HS-27A (cell line): ENCODE measurements at places on chromosomes 13 and 19.
A peak's percentile ranks its signal among the peaks of the same experiment; 100 is the strongest.

GRCh38 chr13:80164462-80164861 lies 176.5 kb downstream of the SPRY2 start:
- no peak for DNase-seq

DNA sequence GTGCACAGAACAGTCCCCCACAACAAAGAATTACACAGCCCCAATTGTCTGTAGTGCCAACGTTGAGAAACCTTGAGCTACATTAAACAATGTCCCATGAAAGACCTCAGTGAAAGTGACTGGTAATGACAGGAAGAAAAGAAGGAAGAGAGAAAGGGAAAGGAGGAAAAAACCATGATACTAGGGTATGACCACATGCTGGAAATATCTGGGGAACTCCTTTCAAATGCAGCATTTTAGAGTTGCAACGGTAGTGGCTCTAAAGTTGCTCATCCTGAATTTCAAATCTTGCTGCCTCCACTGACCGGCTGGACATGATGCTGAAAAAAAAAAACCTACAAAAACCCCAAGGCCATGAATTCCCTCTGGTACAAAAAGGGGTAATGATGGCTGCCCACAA lies 26.5 kb downstream of the FPR3 start:
- no peak for DNase-seq

DNA sequence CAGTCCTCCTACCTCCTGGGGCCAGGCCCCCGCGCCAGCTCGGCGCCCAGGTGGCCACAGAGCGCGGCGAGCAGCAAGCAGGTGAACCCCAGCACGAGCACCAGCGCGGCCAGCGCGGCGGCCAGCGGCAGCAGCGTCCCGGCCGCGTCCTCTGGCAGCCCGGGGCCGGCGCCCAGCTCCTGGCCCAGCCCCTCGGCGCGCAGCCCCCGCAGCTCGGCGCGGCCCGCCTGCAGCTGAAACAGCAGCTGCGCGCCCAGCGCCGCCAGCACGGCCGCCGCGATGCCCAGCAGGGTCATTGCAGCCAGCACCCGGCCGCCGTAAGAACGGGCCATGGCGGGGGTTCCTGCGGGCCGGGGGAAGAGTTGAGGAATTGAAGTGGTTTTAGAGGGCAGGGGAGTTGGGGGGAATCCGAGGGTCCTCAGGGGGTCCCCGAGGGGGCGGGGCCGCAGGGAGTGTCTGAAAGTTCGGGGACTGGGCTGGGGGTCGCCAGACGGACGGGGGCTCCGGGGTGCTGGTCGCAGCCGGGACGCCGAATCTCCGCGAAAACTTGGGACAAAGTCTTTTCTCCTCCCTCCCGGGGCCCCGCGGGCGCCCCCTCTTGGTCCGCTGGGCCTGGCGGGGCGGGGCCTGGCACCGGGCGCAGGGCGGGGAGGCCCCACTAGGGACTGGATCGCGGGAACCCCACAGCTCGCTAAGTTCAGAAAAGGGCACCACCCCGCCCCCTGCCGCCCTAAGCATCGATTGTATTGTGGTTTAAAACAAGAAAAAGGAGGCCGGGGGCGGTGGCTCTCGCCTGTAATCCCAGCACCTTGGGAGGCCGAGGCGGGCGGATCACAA lies at the start of gene TMEM221:
TSS of gene TMEM221 (minus strand) at position 538 of the 837 bp plus-strand sequence. CDS start at position 332, 206 bp downstream.
- no peak for DNase-seq

DNA sequence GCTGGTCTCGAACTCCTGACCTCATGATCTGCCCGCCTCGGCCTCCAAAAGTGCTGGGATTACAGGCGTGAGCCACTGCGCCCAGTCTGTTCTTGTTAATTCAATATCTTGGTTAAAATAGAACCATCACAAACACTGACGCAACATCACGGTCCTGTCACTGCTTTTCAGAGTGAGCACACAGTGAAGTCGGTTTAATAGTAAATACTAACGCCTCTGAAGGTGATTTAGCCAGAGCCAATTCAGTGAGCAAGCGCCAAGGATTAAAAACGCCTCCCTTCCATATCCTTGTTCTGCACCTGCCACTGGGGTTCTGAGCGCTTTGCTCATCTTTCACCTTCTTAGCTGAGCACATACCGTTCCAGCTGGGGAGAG lies 30.3 kb downstream of the LAMP1 start:
- no peak for DNase-seq

- DNase-seq: no peak
Observed at GRCh38 chr13:95355494-95355893, 54.2 kb upstream of the ABCC4 start.

GRCh38 chr19:53909471-53910169 lies 542 bp downstream of the CACNG7 start:
- no peak for DNase-seq

DNA sequence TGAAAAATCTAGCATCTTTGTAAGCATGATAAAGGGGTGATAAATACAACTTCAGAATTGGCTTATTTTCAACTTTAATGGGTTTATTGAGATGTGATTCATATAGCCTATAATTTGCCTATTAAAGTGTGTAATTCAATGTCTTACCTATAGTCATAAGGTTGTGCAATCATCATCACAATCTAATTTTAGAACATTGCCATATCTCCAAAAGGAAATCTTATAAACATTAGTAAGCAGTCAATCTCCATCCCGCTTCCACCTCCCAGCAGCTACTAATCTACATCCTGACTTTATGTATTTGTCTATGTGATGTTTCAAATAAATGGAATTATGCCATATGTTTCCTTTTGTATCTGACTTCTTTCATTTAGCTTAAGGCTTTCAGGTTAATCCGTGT lies 145.2 kb upstream of the KLHL1 start:
- DNase-seq: no peak

DNA sequence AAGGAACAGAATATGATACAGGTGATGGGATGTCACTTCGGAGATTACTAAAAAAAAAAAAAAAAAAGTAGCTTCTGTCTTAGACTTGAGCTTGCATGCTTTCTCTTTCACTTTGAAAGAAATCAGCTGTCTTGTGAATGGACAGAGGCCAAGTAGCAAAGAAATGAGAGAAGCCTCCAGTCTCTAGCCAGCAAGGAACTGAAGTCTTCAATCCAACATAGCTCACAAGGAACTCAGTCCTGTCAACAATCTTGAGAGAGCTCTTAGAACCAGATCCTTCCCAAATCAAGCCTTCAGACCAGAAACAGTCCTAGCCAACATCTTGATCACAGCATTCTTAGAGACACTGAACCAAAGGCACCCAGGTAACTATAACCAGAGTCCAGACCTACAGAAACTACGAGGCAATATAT lies 7.7 kb downstream of the N4BP2L2 start:
- DNase-seq: no peak

DNA sequence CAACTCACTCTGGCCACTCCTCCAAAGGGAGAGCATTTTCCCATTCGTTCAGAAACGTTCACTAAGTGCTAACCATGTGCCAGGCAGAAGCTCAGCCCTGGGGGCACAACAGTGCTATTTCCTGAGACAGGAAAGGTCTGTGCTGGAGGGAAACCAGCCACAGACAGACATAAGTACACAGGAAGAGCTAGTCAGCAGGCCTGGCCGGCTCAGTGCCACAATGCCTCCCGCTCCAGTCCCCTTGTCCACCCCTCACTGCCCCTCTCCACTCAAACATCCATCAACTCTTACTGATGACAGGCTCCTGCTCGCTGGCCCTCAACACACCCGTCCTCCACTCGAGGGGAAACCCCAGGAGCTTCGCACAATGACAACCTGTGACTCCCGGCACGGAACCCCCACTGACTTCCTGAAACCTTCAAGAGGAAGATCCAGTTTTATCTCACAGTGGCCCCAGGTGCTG lies 11.3 kb upstream of the PLA2G4C start:
- DNase-seq: no peak

DNA sequence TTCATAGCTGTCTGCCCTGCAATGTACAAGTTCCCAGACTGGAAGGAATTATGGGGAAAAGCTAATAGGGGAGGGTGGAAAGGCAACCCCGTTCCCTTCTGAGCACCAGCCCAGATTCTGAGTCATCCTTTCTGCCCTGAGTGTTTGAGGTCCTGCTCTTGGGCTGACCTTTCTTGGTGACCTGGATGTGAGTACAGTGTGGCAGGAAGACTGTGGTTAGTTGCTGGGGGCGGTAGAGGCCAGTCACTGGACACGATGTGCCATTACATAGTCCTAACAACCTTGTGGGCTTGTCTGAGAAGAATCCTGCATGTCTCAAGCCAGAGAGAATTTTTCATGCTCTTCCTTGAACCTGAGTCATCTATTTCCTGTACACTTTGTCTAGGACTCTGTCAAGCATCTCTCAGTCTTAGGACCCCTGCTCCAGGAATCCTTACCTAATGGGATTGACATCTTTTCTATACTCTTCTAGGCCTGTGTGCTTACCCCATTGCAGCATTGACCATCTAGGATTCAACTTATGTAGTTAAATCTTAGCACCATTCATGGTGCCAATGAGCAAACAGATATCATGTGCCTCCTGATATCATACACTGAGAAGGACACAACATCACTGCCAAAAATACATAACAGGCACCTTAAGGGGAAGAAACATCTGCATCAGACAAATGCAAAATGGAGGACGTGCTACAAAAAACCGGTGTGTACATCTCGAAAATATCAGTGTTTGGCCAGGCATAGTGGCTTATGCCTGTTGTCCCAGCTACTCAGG lies 8.1 kb upstream of the ANGPTL4 start:
- DNase-seq: peak; percentile 87

- no peak for DNase-seq
Observed at GRCh38 chr19:54208784-54209057, 8.1 kb downstream of the RPS9 start.

DNA sequence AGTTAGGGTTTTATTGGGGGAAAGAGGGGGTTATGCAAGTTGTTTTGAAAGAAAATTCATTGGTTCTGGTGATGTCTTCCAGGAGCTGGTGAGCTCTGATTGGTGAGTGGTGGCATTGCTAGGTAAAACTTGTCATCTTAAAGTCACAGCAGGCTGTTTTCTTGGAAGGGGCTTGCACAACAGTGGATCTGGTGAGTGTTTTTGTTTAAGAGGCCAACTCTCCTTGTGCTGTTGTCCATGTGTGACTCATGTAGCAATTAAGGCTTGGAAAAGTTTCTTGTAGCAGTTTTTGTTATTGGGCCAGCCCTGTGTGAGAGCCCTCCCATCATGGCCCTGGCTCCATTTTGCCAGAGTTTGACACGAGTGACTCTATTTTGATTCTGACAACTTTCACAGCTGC lies 109.4 kb downstream of the RFC3 start:
- DNase-seq: no peak

DNA sequence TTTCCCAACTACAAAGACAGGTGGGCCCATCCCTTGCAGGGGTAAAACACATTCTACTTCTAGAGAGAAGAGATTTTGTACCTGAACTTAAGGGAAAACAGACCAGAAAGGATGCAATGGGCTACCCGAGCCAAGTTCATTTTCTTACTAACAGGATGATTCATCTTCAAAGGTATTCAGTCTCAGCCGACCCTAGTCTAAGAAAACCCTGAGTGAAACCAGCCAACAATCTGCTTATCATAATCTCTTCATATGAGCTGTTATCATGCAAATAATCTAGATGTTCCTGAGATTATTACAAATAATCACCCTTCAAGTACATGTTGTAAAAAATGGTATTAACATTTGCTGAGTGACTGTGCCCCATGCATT lies 15.6 kb downstream of the PABPC3 start:
- DNase-seq: no peak

DNA sequence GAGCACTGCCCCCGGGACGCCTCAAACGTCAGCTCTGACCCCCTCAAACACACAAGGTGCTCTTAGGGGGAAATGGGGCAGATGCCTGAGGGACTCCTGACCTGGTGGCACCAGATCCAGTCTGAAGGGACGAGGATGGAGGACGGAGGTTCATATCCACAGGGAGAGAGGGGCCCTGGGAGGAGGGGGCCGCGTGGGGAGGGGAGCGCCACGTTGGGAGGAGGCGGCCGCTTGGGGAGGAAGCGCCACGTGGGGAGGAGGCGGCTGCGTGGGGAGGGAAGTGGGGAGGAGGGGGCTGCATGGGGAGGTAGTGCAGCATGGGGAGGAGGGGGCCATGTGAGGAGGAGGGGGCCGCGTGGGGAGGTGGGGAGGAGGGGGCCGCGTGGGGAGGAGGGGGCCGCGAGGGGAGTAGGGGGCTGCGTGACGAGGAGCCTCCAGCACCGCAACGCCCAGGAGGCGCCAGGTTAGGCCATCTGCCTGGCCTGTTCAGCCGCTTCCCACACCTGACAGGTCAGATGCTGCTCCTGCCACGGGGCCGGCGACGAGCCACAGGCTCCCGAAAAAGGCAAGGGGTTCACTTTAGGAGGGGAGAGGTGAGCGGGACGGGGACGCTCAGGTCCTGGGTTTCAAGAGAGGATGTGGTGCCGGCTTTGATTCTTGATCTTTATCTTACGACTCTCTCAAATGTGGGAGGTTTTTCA lies 36.7 kb upstream of the C13orf46 start:
- no peak for DNase-seq

DNA sequence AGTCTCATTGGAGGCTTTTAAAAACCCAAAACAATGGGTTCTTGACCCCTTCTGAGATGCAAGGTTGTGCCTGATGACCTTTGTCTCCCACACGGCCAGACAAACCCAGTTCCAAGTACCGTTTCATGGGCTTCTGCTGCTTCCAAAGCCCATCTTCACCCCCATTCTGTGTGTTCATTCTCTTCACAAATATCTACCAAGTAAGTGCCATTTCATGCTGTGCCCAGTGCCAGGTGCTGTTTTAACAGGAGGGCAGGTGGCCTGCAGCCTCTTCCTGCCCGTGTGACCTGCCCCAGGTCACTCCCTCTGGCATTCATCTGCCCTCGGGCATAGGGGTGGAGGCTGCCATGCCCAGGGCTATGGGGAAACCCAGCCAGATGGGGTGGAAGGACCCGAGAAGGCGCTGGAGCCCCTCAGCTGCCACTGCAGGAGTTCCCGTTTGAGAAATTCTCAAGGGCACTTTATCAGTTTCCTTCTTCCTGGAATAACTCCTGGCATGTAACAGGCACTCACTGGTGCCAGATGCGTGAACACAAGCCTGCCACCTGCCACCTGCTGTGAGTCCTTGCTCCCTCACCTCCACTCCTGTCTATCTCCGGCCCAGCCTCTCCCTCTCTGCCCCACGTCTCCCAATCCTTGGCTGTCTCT lies 12.5 kb downstream of the CAPN12 start:
- no peak for DNase-seq

GRCh38 chr13:102812611-102813287 lies 13.8 kb downstream of the BIVM start:
- no peak for DNase-seq

- DNase-seq: no peak
Observed at GRCh38 chr19:50717026-50717723, 2.4 kb downstream of the SHANK1 start.

DNA sequence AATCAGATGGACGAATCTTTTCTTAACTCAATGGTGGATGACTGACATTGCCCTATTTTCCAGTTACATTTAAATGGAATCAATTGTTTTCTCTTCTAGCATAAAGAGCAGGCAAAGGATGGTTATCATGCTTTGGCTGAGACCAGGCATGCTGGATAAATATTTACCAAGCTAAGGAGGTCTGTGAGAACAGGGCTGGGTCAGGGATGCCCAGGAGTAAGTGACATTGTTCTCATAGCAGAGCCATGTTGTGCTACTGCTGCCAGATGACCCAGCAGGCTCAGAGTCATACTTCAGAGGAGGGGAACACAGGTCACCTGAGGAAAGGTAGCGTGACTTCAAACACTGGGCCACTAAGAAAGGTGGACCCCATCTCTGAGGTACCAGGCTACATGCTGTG lies 116.0 kb upstream of the RNF113B start:
- DNase-seq: no peak
